NCI-H1694 (cell line): ENCODE measurements at places on chromosomes 6 and 20.
A peak's percentile ranks its signal among the peaks of the same experiment; 100 is the strongest.

GRCh38 chr6:94175465-94175864 is 756.1 kb upstream of the EPHA7 start:
- DNase-seq: no peak

- peak; percentile 95 for DNase-seq
Measured at GRCh38 chr6:23003671-23004467, 434.5 kb downstream of the HDGFL1 start.

DNA sequence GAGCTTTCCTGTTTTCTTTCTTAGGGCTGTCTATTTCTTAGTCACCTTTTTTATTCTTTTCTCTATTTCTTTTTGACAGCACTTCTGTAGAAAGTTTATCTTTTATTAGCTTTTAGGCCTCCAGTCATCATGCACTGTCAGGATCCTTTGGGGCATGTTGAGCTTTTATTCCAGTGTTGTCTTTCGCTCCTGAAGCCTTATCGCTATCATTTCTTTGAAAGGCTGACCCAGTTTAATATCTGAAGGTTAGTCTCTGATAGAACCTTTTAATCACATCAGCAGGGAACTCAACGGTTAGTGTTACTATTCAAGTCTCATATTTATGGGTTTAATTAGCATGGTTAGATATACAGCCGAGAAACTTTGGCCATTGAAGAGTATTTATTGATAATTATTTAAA is 745.9 kb downstream of the TBC1D32 start:
- DNase-seq: no peak

GRCh38 chr20:15111654-15112053 is 774.2 kb upstream of the FLRT3 start:
- DNase-seq: no peak

- DNase-seq: no peak
Measured at GRCh38 chr6:93624408-93624807, 205.0 kb upstream of the EPHA7 start.

DNA sequence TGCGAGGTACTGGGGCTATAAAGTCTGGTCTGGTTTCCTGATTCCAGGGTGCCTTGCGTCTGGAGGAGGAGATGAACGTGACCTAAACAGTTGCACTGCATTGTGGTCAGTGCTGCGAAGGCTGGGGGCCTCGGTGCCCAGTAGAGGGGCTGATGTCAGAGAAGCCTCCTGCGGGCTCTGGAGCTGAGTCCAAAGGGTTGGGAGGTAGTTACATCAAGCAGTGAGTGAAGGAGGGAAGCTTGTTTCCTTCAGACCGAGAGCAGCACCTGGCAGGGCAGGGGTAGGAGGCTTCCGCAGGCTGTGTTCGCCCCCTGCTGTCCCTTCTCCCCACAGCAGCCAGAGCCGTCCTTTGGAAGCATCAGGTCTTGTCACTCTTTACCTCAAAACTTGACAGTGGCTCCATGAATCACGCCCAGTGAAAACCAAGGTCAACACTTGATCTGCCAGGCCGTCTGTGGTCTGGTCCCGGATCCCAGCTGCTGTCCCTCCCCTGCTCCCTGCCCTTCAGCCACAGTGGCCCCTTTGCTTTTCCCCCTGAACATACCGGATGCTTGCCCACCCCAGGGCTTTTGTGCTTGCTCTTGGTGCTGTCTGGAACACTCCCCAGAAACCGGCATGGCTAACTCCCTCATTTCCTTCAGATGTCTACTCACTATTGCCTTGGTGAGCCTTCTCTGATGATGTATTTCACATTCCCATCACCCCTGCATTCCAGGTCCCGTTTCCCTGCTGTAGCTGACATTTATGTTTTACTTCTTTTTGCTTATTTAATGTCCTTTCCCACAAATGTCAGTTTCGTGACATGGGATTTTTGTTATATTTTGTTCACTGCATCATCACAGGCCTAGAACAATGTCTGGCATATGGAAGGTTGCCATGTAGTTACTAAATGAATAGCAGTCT is 7.0 kb downstream of the DYNLRB1 start:
- peak; percentile 37 for DNase-seq

DNA sequence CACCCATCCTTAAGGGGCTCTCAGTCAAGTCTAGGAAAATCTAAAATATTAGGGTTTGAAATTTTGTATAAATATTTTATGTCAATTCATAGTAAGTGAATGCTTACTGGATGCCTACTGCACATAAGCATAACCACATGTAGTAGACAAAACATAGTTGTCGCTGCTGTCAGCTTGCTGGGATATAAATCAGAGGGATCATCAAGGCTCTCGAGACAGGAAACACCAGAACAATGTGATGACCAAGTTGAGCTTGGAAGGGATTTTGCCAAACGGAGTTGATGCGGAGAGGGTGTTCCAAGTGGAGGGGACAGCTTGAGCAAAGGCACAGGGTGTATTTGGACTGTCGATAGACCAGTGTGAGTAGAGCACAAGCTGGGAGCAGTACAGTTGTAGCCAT is 105.8 kb upstream of the SUPT3H start:
- DNase-seq: no peak

DNA sequence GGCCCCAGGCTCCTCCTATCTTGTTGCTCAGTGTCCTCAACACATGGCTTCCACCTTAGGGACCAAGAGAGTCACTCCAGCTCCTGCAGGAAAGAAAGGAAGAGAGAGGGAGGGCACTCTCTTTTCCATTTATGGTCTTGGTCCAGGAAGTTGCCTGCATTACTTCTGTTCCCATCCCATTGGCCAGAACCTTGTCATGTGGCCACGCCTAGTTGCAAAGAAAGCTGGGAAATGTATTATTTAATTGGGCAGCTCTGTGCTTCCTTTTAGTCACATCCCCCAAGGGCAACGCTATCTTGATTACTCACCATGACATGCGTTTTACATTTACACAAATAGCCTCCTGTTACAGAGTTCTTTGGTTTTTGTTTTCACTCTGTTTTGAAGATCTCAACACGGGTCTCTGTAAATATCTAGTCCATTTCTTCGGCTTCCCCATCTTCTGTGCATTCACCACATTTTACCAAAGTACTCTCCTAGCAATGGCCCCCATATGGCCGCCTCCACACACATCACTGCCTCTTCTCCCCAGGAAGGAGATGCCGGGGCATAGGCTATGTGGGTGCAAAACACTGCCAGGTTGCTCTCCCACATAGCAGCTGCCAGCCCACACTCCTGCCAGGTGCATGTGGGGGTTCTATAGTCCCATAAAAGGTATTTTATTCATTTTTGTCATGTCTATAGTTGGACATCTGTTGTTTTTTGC is 35.7 kb upstream of the ZMYND8 start:
- DNase-seq: no peak

- DNase-seq: no peak
Measured at GRCh38 chr6:107812234-107812769, 11.8 kb downstream of the SCML4 start.

- no peak for DNase-seq
Measured at GRCh38 chr6:126524811-126525326, 185.0 kb downstream of the CENPW start.

GRCh38 chr6:11938285-11938890 is 73.7 kb upstream of the HIVEP1 start:
- no peak for DNase-seq

GRCh38 chr6:129215246-129215645 is 332.3 kb downstream of the LAMA2 start:
- DNase-seq: no peak

DNA sequence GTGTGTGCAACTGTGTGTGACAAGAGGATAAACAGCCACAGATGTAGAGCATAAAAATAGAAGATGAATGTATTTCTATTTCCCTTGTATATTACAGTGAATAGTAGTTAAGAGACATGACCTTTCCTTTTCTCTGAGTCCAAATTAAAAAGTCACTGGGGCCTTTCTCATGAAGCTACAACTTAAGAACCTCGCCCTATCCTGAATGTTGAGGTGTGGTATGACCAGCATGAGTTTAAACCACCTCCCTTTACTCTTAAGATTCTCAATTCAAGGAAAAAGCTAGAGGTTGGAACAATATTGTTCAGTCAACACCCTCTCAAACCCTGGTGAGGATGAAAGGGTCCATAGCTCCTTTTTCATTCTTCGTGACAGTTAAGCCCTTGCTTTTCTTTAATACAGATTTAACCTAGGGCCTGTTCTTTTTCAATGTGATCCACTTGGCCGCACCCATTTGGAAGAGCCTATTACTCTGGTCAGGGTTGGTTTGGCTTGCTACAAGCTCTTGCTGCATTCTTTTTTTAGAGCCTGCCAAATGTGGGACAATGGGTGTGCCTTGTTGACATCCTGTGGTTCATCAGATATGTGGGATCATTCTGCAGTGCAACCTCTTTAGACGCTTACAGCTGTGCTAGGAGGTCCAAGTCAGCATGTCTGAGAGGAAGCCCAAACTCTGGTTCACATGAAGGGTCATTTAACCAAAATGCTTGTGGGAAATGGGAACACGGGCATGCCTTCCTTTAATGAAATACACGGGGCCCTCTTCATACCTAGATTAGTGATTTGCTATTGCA is 290.0 kb downstream of the HAO1 start:
- no peak for DNase-seq

DNA sequence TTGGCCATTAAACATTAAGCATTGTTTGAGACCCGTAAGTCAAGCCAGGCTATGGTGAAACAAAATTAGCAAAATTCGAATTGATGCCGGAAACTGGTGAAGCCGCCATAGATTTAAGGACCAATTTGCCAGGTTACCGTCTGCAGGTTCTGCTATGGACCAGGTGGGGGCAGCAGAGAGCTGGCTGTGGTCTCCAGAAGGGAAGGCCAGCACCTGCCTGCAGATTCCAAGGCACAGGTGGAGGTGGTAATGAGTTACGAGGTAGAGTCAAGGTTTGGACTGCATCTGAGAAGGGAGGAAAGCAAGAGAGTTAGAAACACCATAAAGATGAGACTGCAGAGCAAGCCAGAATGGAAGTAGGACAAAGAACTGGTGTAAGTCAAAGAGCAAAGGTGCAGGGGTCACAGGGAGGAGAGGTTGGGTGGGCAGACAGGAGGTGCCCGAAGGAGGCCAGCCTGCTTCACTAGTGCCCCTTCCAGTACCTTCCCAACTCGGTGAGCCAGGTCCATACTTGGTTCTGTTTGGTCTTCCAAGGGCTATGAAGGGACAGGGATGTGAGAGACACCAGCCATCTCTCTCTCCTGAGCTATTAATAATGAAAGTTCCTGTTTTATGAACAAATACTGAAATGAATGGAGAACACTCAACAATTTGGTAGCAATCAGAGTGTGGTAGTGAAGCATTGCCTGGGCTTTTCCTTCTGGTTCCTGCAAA is 131.6 kb upstream of the ESR1 start:
- DNase-seq: no peak

GRCh38 chr6:79943133-79943532 is 4.2 kb downstream of the ELOVL4 start:
- DNase-seq: no peak

GRCh38 chr6:157096522-157096921 is 226.8 kb downstream of the TMEM242 start:
- DNase-seq: no peak

DNA sequence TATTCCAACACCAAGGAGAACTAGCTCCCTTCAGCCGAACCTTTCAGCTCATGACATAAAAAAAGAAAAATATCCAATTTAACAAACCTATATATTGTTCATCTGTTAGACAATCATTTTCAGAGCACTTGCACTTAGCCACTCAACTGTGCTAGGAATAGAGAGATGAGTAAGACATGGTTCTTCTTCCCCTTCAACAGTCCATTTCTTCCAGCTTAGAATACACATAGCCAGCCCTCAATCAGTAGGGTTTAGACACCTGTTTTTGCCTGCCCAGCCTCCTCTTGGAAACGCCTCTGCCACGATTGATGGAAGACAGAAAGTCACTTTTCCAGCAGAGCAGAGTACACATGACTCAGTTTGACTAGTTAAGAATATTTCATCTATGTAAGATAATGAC is 21.8 kb downstream of the ADNP start:
- DNase-seq: no peak

DNA sequence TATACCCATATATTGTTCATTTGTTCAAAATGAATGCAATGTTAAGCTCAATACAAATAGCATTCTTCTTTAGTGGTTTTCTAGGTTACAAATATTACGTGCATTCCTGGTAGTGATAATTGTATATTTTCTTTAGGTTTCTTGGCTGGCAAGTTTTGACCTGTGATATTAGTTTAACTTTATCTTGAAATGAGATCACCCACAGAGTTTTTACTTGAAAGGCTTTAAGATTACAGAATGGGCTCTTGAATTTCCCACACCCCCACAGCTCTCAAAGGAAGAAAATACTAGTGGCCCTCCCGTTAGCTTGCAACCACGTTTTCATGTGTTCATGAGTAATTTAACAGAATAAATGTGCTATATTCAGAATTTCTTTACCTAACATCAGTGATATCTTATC is 1315.5 kb upstream of the GJE1 start:
- DNase-seq: no peak

DNA sequence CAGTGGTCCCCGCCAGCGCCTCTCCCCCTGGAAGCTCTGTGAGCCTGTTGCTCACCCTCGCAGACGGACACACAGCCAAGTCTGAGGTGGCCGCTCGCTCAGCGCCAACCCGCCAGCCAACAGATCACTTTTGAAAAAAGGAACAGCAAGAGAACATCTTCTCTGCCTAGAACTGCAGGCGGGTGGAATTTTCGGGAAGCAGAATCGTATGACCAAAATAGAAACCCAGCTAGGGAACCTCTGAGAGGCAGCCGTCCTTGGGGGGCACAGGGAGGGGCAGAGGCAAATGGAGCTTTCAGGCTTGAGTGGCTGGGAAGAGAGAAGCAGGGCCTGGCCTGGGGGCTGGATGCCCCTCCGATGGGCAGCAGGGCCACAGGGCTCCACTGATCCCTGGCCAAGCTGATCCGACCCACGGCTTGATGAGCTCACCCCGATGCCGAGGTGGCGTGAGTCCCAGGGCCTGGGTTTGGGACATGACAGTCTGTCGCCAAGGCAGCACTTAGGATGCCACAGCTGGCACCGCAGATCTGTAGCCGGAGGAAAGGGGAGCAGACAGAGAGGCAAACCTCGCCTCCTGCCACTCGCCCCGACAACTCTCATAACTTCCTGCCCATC is 9.8 kb downstream of the NFATC2 start:
- DNase-seq: no peak

- DNase-seq: no peak
Measured at GRCh38 chr20:2871111-2871465, 2.2 kb upstream of the PTPRA start.

- DNase-seq: no peak
Measured at GRCh38 chr6:161459008-161459615, 185.3 kb upstream of the AGPAT4 start.

GRCh38 chr6:25927178-25927577 is 3.3 kb downstream of the SLC17A2 start:
- no peak for DNase-seq
